ENCODE measurements at places on chromosomes 4 and X. TPM values are rescaled to one million over a fixed set of nuclear protein-coding genes. Genes with fewer than 3 reads are reported as not detected.

DNA sequence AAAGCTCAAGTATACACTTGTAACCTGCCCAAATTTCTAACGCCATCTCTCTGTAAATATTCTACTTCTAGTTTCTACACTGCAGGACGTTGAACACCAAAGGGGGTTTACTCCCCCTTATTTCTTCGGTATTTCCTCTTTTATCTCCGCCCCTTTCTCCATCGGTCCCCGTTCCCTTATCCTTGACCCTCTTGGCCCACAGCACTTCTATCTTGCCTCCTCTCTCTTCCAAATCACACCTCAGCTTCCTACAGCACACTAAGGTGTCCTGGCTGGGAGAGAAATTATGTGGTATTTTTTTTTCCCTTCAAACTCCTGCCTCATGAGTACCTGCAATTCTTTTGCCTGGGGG, 715 bp downstream of the ZMAT1 start:
- DNase-seq = no peak

DNA sequence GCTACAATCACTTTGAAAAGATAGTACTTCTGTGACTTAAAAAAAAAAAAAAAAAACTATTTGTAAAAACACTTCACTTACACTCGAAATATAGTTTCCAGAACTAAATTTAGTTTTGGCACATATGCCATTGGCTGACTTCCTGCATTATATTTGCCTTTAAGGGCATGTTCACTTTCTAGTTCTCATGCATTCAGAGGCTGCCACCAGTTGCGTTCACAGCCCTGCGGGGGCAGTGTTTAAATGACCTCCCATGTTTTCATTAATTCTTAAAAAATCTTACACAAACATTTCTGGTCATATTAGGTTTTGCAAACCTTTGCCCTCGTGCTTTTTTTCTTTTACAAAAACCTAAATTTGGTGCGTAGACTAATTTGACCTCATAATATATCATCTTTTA, 12.4 kb upstream of the ARHGAP6 start:
- no peak for DNase-seq

- DNase-seq = no peak
Observed at GRCh38 chr4:55345054-55345453, 988 bp upstream of the SRD5A3 start.

- DNase-seq = no peak
Observed at GRCh38 chr4:38067499-38067898, 107.3 kb downstream of the PTTG2 start.

DNA sequence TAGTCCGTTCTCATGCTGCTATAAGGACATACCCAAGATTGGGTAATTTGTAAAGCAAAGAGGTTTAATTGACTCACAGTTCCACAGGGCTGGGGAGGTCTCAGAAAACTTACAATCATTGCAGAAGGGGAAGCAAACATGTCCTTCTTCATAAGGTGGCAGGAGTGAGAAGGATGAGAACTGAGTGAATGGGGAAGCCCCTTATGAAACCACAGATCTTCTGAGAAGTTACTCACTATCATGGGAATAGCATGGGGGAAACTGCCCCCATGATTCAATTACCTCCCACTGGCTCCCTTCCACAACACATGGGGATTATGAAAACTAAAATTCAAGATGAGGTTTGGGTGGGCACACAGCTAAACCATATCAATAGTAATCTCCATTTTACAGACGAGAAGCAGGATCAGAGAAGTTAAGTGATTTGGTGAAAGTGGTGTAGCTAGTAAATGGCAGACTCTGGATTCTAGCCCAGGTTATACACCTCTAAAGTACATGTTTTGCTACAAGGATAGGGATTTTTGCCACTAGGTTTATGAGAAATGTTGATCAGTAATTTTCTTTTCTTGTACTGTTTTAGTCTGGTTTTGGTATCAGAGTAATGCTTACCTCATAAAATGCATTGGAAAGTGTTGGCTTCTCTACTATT, 47.3 kb upstream of the C1GALT1C1 start:
- DNase-seq = no peak

The DAPP1 gene
- 1.2 TPM for total RNA-seq

- no peak for DNase-seq
Observed at GRCh38 chr4:80948141-80948540, 82.4 kb upstream of the BMP3 start.

GRCh38 chrX:130296743-130297142, 28.0 kb upstream of the ZNF280C start:
- no peak for DNase-seq

GRCh38 chrX:139739138-139739537, 31.2 kb upstream of the MCF2 start:
- DNase-seq = no peak

The SCOC gene
- 52.2 TPM for total RNA-seq

DNA sequence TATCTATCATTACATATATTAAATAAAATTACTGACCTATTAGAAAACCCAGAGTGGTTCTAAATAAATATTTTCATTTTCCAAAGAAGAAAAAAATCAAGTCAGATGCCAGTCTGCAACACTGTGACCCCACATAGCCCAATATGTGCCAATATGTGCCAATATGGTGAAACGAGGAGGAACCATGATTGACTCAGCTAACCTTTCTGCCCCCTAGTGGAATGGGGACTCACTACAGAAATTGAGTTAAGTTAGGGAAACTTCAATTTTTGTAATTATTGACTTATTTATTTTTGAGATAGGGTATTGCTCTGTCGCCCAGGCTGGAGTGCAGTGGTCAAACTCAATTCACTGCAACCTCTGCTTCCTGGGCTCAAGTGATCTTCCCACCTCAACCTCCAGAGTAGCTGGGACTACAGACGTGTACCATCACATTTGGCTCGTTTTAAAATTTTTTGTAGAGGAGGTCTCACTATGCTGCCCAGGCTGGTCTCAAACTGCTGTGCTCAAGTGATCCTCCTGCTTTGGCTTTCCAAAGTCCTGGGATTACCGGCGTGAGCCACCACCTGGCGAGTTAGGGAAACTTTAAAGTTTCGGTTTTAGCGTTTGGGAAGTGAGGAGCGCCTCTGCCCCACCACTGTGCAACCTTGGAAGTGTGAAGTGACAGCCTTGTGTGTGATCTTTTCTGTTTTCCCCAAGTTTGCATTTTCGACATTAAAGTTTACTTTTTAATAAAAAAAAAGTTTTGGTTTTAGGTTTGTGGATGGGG, 116.8 kb upstream of the SHISA3 start:
- DNase-seq = no peak

The RNF212 gene
- total RNA-seq = 6.3 TPM

GRCh38 chr4:112185740-112186670, 40.8 kb downstream of the FAM241A start:
- no peak for DNase-seq

- DNase-seq = no peak
Observed at GRCh38 chr4:85879518-85879917, 404.6 kb downstream of the ARHGAP24 start.

- DNase-seq = no peak
Observed at GRCh38 chr4:152983221-152983620, 47.1 kb downstream of the FHDC1 start.

DNA sequence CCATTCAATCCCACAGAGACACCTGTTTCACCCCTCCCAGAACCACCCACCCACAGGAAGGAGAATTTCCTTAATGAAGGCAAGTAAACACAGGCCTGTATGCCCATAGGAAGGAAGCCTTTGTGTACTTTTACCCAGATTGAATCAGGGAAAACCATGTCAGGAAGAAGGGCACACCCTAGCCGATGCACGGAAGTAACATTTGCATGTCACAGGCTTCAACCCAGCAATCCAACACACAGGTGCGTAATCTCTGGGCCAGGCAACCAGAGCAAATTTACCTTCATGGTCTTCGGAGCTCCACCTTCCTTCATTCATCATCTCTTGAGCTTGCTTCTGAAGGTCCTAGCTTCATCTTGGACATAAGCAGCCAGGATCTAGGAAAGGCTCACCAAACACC, 206.3 kb downstream of the SHROOM3 start:
- no peak for DNase-seq

DNA sequence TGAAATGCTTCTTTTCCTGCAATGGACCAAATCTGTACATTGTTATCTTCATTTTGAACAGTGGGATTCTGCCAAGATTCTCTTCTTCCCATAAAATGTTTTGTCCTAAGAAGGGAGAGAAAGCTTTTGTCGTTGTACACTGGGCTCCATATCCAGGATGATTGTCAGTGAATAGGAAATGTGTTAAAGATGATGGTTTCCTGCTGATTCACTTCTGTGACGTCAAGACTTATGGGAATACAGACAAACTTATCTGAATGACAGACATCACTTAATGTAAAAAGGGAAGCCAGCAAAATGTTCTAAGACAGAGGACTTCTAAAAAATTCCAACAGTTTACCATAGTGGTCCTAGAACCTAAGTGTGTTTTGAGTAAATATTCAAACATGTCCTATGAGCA, 53.7 kb upstream of the HPF1 start:
- DNase-seq = no peak

GRCh38 chrX:106510713-106511403, 100.9 kb upstream of the RADX start:
- DNase-seq = no peak

The CASP6 gene
- 17.4 TPM for total RNA-seq

GRCh38 chrX:77597090-77597489, 149.9 kb downstream of the FGF16 start:
- DNase-seq = no peak

GRCh38 chr4:188399834-188400233, 260.6 kb downstream of the TRIML1 start:
- DNase-seq = no peak

The ATP1B4 gene
- not detected for total RNA-seq

DNA sequence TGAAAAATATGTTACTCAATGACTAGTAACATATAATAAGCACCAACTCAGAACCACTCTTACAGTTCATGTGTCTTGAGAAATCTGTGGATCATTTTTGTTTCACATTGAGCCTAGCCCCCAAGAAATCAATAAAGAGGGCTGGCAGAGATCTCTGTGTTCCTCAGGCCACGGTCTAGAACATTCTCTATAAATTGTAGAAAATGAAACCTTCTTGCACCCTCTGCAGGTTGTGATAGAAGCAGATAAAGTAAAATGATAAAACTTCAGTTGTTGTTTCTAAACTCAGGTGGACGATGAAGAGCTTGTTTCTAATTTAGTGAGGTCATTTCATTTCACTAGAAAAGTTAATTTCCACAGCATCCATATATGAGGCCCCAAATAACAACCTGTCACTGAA, 182.7 kb downstream of the KIT start:
- DNase-seq = no peak

The RAB33A gene
- total RNA-seq = 0.91 TPM

The GPM6B gene
- total RNA-seq = 52.7 TPM

GRCh38 chrX:37896511-37896890, 49.1 kb upstream of the DYNLT3 start:
- DNase-seq = no peak

The PLXNB3 gene
- 6.1 TPM for total RNA-seq

GRCh38 chr4:113738251-113738650, 23.3 kb downstream of the CAMK2D start:
- no peak for DNase-seq

The TCEAL9 gene
- total RNA-seq = 69.3 TPM

DNA sequence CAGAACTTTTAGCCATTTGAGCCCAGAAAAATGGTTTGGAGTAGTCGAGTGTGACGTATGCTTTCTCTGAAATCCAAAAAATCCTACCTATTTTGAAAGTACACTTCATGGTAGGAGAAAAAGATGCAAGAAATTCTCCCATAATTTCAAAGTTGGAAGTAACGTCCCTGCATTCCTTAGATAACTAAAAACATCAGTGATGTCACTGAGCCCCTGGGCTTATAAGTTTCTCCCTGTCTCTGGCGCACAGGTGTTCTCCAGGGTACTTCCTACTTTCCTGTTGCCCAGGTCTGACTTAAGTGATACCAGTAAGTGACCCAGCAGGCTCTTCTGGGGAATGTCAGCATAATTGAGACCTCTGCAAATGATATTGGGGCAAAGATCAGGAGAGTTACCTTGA, 90.5 kb upstream of the WDR1 start:
- no peak for DNase-seq

The SOX3 gene
- total RNA-seq = not detected

DNA sequence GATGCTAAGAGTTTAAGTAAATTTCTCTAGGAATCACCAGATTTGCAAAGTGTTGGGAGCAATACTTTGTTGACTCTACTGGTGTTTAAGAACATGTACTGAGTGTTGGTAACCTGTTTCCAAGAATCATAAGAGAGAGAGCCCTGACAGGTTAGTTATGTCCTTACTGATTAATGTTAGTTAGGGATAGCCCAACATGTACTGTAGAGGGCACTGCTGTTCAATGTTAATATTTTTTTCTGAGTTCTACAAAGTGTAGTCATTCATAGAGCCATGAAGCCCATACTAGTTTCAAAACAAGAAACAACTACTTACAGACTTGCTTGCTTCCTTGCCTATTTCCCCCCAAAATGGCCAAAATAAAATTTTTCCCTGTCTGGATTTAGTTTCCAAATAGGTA, 11.9 kb downstream of the TMPRSS11D start:
- DNase-seq = no peak

DNA sequence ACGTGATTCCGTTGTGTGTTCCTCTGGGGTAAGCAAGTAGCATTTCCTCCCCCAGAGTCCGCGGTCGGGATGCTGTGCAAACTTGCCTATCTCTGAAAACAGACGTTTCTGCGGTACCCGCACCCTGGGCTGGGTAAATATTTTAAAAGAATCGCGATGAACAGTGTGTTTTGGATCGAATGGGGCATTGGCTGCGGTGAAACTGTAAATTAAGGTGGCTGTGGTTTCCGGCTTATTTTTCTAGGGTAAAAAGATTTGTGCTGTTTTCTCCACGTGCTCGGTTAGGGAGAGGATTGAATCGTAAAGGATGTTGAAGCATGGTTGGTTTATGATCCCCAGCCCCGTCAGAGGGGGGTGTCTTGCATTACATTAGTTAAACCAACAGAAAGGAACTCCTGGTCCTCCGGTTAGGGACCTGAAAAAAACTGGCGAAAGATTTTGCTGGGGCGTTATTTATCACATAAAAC, 1.2 kb downstream of the HHIP start:
- no peak for DNase-seq

DNA sequence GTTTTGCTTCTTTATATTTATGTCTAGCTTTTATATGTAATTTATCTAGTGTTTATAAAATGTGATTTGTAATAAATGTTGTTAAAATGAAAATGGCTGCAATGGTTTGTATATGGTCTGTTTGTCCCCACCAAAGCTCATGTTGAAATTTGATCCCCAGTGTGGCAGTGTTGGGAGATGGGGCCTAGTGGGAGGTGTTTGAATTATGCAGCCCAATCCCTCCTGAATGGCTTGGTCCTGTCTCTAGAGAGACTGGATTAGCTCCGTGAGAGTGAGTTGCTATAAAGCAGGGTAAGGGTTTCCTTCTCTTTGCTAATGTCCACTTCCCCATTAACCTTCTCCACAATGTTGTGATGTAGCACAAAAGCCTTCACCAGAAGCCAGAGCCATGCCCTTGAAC, 30.0 kb upstream of the JADE3 start:
- no peak for DNase-seq

- DNase-seq = no peak
Observed at GRCh38 chr4:71992571-71993312, 39.1 kb upstream of the NPFFR2 start.

- DNase-seq = no peak
Observed at GRCh38 chr4:120841580-120841979, 80.9 kb downstream of the PRDM5 start.

GRCh38 chr4:8127051-8127826, 31.4 kb downstream of the ABLIM2 start:
- DNase-seq = no peak

All from esophagus muscularis mucosa (tissue), 4 donors.